ENCODE measurements at places on chromosomes 5 and 9. TPM values are rescaled to one million over a fixed set of nuclear protein-coding genes. Genes with fewer than 3 reads are reported as not detected.

Gene PCDHB11
- total RNA-seq, result 4.3 TPM

Gene C5orf58
- total RNA-seq, result not detected

Gene KCNV2
- not detected for total RNA-seq

Gene TAF11L10
- not detected for total RNA-seq

Gene CD72
- total RNA-seq, result 7.1 TPM

Gene STKLD1
- 1.9 TPM for total RNA-seq

Gene CTNNA1
- 463 TPM for total RNA-seq

Gene CDHR2
- 4.2 TPM for total RNA-seq

Gene TAS2R1
- not detected for total RNA-seq

Gene PDE6A
- 0.03 TPM for total RNA-seq

Gene AP3S1
- total RNA-seq, result 54.1 TPM

Gene CHSY3
- 3.0 TPM for total RNA-seq

Gene NOXA1
- 21.8 TPM for total RNA-seq

Gene CDH6
- total RNA-seq, result 196 TPM

Gene RNF208
- total RNA-seq, result 7.0 TPM

Gene PCA3
- total RNA-seq, result not detected

Gene C5orf46
- total RNA-seq, result not detected

Gene NR5A1
- total RNA-seq, result not detected

Gene FANCC
- 10.8 TPM for total RNA-seq

Gene MATR3
- total RNA-seq, result 215 TPM

Gene APBA1
- 5.1 TPM for total RNA-seq

Gene HCN1
- total RNA-seq, result not detected

Gene PCDHGA10
- total RNA-seq, result 5.1 TPM

Gene CCNI2
- 3.4 TPM for total RNA-seq

Gene DNAJC25
- 8.2 TPM for total RNA-seq

Gene GFRA3
- total RNA-seq, result 0.41 TPM

Gene ERGIC1
- total RNA-seq, result 183 TPM

Gene SLC6A7
- total RNA-seq, result not detected

Gene SLC35D2
- 27.7 TPM for total RNA-seq

Gene FBXO4
- total RNA-seq, result 12.8 TPM

Gene PROB1
- total RNA-seq, result 3.8 TPM

Gene TMEM171
- 15.4 TPM for total RNA-seq

Gene AJM1
- total RNA-seq, result 5.3 TPM

Gene NCS1
- 37.4 TPM for total RNA-seq

Gene TNFSF8
- total RNA-seq, result 5.0 TPM

Gene SLC27A6
- total RNA-seq, result not detected

Gene SKIC3
- total RNA-seq, result 72.9 TPM

Gene LCN2
- total RNA-seq, result 198 TPM

Gene PCDHGA4
- total RNA-seq, result 3.9 TPM

Gene PNPLA7
- total RNA-seq, result 9.6 TPM

Gene BHMT
- 30.7 TPM for total RNA-seq
